ENCODE measurements at places on chromosomes 13 and 19.

DNA sequence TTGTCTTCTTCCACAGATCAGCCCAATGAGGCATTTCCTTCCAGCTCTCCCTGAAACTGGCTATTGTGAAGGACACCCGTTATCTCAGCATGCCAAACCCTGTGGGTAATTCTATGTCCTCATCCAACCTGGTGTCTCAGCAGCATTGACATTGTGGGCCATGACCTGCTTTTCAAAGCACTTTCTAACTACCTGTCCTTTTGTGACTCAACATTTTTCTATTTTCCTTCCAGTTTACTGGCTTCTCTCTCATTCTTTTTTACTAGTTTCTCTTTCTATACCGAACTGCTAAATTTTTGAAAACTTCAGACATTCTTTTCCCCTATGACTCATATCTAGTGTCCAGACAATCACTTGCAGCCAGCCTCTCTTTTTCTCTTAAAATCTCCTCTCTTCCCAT, 136.4 kb upstream of the HTR2A start:
- DNase-seq: no peak

- DNase-seq: peak; percentile 94
Observed at GRCh38 chr19:50333235-50333736, 4.1 kb upstream of the KCNC3 start.

DNA sequence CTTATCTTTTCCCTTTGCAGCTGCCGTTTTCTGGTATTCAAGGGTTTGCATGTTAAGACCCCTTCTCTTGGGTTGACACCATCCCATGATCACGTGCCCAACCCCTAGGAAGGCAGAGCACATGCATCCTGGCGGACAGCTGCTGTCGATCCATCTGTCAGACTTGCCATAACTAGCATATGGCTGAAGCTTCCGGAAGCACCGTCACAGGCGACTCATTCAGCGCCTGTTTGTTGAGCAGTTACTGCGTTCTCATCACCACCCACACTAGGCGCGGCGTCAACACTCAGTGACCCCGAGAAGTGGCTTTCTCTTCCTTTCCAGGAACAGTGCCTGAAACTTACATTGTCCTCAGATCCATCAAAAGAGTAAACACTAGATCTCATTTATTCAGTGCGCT, 93.6 kb downstream of the SOX1 start:
- DNase-seq: no peak

GRCh38 chr19:28420811-28421550, 792.0 kb downstream of the UQCRFS1 start:
- DNase-seq: no peak

- no peak for DNase-seq
Observed at GRCh38 chr13:101575581-101575980, 123.1 kb downstream of the ITGBL1 start.

DNA sequence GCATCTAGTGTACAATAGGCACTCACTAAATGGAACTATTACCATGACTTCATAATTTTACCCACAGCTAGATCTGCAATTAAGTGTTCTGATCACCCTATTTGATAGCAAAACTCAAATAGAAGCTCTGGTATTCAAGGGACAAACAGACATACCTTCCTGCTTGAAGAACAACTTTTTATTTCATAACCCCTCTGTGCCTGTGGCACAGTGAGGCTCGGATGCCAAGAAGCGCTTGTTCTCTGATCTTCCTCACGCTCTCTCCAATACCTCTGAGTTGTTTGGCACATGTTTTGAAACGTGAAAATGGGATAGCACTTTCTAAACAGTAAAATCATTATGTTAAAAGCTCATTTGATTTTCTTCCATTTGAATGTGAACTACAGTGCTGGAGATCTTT, 232.0 kb downstream of the KLF5 start:
- DNase-seq: no peak

GRCh38 chr19:19486343-19487076, 28.8 kb downstream of the TSSK6 start:
- no peak for DNase-seq

GRCh38 chr13:101092985-101093384, 323.3 kb downstream of the NALCN start:
- DNase-seq: no peak
